ENCODE measurements at places on chromosomes 11 and 22.

- no peak for DNase-seq
These were observed 12.0 kb downstream of the TRIOBP start for GRCh38 chr22:37708580-37709444.

GRCh38 chr11:63738720-63739360, 29.7 kb downstream of the ZFTA start:
- DNase-seq: peak; percentile 49

- no peak for DNase-seq
These were observed 60.9 kb upstream of the EIF3D start for GRCh38 chr22:36589856-36590255.

GRCh38 chr22:19242699-19243098, 48.8 kb downstream of the CLTCL1 start:
- DNase-seq: no peak
